ENCODE measurements at places on chromosomes 3 and 15. TPM values are rescaled to one million over a fixed set of nuclear protein-coding genes. Genes with fewer than 3 reads are reported as not detected.

Gene TOPBP1
- polyA plus RNA-seq, result 6.9 TPM

Gene DPPA4
- polyA plus RNA-seq, result 0.29 TPM

Gene SAMMSON
- polyA plus RNA-seq, result not detected

Gene PDE12
- 9.3 TPM for polyA plus RNA-seq

Gene NDN
- polyA plus RNA-seq, result 31.1 TPM

Gene PLOD2
- 17.8 TPM for polyA plus RNA-seq

Gene ALDH1A2
- 3.7 TPM for polyA plus RNA-seq

Gene NPAP1
- not detected for polyA plus RNA-seq

Gene TMC3
- not detected for polyA plus RNA-seq
